ENCODE measurements at places on chromosomes 13 and 19.

DNA sequence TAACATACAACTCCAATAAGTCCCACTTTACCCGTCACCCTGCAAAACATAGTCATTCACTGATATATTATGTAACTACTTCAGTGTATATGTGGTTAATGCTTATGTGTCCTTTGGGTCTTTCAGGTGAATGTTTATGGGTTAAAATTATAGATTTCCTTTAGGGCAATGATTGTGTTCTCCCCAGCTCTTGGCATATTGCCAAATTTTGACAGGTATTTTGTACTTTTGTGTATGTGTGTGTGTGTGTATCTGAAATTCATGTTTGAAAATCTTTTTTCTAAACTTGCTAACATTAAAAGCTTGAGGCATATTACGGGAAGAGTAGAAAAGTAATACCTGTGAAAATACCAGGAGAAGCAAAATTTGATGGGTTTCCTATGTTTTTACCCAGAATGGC lies 8.2 kb downstream of the CDK8 start:
- DNase-seq = no peak

DNA sequence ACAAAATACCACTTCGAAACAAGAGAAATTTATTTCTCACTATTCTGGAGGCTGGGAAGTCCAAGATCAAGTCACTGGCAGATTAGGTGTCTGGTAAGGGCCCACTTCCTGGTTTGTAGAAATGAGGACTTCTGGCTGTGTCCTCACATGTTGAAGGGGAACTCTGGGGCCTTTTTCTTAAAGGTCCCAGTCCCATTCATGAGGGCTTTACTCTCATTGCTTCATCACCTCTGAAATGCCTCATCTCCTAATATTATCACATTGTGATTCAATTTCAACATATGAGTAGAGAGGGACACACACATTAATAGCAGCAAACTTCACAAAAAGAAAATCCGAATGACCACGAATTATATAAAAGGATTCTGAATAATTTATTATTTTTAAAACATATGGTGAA lies 21.6 kb upstream of the SIGLEC14 start:
- no peak for DNase-seq

DNA sequence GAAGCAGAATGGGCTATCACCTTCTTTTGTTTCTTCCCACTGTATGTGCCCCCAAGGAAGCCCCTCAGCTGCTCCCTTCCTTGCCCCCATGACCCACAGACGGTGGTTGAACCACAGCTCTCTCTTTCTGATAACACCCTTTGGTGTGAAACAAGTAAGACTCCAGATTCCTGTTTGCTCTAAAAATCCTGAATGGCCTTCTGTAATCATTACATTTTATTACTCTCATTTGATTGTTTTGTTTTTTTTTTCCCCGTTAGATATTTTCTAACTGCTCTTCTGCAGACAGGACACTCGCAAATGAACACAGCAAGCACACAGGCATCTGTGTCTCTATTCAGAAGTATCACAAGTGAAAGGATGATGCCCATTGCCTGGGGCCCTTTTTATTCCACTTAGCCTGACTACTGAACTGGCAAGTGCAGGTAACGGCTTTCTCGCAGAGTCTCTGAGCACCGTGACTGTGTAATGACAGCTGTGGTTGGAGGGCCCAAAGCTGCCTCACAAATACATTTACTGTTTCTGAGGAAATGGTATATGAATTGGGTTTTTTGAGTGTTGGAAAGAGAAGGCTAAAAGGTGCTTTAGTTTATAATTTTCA lies 59.3 kb downstream of the OXGR1 start:
- DNase-seq = no peak

GRCh38 chr13:24076636-24077035 lies 83.9 kb upstream of the SPATA13 start:
- DNase-seq = peak; percentile 75

DNA sequence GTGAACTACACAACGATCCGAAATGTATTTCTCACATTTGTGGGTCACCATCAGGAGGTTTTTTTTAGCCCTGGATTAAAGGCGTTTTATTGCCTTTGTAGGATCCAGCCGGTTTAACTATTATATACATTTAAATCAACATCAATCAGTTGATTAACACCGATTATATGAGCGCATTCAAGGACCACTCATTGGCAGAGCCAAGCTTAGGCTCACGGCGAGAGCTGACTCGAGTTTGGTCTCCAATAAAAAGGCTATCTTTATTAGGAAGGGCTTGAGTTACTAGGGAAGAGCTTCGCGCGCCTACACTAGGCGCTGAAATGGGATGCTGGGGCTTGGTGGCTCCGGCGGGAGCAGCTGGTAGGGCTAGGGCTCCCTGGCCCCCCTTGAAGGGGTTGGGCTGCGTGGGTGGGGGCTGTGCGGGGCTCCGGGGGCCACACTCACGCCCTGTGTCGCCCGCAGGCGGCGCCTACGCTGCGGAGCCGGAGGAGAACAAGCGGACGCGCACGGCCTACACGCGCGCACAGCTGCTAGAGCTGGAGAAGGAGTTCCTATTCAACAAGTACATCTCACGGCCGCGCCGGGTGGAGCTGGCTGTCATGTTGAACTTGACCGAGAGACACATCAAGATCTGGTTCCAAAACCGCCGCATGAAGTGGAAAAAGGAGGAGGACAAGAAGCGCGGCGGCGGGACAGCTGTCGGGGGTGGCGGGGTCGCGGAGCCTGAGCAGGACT lies 4.2 kb downstream of the PDX1 start:
- peak; percentile 78 for DNase-seq

- DNase-seq = no peak
Observed at GRCh38 chr13:112442483-112443090, 66.4 kb downstream of the SPACA7 start.

GRCh38 chr19:23541991-23542390 lies 145.0 kb downstream of the ZNF675 start:
- DNase-seq = no peak

GRCh38 chr13:80571346-80572307 lies 230.7 kb upstream of the SPRY2 start:
- no peak for DNase-seq

DNA sequence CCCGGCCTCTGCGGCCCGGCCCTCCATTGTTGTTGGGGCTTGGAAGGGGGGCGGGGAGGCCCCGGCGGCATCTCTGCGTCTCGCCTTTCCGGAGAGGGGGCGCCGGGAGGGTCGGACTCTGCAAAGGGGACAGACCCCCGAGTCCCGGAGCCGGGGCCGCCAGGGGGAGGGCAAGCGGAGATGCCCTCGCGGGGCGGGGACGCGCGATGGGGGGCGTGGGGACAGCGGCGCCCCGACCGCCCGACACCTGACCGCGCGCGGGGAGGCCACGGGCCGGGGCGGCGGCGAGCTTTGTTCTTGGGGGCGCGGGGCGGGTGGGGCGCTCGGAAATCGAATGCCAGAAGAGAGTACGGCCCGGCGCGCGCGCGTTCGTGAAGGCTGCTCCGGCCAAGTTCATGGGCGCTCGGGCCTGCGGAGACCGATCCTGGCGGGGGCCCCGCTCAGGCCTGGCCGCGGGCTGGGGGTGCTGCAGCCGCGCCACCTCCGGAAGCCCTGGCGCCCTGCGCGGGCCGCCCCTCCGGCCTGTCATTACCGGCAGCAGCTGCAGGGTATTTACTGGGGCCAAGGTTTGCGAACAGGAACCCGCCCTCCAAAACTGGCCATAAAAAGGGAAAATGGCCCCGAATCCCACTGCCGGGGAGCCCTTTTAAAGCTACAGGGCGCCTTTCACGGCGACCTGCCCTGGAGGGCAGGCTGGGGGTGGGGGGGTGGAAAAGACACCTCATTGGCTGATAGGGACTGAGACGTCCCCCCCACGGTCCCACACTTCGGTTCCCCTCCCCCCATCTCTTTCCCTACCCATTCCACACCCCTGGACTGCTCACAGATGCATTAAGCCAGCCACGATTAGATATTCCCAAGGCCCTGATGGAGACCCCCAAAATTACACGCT lies 11.1 kb upstream of the NANOS3 start:
- peak; percentile 41 for DNase-seq

- no peak for DNase-seq
Observed at GRCh38 chr13:111213964-111214726, 99.0 kb downstream of the ARHGEF7 start.

- DNase-seq = no peak
Observed at GRCh38 chr13:46385946-46386345, 1.1 kb downstream of the RUBCNL start.

- no peak for DNase-seq
Observed at GRCh38 chr19:51370230-51370629, 1.4 kb upstream of the CLDND2 start.

DNA sequence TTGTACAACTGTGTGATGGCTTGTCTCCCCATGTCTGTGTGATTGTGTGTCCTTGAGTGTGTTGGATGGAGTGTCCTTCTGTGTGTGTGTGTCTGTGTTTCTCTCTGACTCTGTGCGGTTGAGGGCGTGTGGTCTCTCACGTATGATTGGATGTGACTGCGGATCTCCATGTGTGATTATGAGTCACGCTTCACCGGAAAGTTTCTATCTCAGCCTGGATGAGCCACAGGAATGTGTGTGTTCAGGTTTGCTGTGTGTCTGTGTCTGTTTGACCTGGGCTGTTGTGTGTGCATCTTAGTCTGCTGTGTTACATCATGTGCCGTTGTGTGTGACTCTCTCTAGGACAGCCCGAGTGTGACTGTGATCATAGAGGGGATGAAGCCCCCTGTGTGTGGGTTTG lies 15.5 kb upstream of the ZNF835 start:
- no peak for DNase-seq

DNA sequence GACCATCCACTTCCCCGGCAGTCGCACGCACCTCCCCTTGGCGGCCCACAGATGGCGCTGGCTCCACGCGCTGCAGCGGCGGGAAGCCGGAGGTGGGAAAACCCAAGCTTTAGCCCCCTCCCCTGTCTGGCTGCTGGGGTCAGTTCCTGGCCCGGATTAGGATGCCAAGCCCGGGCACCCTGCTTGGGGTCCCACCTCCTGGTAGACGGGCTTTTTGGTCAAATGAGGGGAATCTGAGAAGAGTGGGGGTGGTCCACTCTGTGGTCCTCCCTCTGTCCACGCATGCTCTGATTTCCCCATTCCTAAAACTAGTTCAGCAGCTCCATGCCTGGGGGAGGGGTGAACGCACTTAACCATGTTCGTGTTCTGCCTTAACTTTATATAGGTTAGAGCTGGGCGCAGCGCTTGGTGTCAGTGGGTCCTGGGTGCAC lies 8.1 kb upstream of the ADGRE2 start:
- no peak for DNase-seq

GRCh38 chr13:88932950-88933349 lies 1261.8 kb downstream of the SLITRK5 start:
- peak; percentile 16 for DNase-seq

- peak; percentile 43 for DNase-seq
Observed at GRCh38 chr19:48994035-48994386, 324 bp downstream of the RUVBL2 start.

GRCh38 chr19:1256646-1257474 lies 8.5 kb downstream of the MIDN start:
- no peak for DNase-seq

DNA sequence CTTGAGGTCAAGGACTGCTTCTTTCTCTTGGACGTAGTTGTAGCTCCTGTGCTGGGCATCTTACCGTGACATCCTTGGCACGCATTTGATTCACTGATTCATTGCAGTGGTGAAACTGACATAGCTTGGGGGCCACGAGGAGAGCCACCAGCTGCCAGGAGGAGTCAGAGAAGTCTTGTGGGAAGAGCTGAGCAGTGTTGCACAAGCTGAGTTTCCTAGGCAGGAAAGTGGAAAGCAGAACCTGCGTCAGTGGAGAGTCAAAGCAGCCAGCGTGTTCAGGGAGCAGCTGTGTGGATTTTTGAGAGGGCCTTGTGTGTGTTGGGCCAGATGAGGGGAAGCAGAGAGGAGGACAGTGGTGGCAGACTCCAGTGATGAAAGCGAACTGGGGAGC lies 5.3 kb upstream of the GPR183 start:
- no peak for DNase-seq

DNA sequence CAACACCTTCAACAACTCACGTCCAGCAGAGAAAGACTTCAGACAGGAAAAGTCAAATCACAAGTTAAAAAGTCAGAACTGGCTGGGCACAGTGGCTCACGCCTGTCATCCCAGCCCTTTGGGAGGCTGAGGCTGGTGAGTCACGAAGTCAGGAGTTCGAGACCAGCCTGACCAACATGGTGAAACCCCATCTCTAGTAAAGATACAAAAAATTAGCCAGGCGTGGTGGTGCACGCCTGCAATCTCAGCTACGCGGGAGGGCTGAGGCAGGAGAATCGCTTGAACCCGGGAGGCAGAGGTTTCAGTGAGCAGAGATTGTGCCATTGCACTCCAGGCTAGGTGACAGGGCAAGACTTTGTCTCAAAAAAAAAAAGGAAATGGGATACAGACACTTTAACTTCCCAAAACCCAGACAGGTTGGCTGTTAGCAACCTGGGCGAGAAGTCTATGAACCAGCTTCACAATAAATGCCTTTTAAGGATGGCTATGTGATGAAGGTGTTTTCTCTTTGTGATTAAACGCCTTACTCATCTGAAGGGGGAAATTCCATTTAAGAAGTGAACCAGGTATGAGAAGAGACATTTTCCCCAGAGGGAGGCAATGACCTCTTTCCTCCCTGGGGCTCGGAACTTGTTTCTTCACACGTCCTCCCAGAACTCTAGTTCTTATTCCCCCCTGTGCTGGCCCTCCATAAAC lies 80.4 kb downstream of the INSR start:
- DNase-seq = no peak

DNA sequence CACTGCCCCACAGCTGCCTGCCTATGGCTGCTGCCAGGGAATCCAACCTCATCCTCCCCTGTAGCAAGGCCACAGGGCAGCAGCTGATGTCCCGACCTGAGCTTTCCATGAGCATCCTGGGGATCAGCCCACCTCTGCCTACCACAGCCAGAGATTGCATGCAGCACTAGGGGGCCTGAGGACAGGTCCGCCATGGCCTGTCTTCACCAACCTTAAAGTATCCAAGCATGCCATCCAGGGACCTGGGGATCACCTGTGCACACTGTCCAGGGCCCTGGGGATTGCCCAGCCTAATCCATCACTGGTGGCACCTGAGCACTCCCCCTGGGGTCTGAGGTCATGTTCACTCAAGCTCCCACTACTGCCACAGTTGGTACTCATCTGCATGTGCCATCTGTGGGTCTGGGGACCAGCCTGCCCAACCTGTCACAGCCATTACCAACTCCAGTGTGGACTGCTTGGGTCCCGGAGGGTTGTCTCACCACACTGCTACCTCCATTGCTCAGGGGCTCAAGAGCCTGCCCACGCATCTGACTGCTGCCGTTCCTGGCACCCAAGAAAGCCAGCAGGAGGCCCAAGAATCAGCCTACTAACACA lies 53.0 kb downstream of the KCTD15 start:
- DNase-seq = no peak

DNA sequence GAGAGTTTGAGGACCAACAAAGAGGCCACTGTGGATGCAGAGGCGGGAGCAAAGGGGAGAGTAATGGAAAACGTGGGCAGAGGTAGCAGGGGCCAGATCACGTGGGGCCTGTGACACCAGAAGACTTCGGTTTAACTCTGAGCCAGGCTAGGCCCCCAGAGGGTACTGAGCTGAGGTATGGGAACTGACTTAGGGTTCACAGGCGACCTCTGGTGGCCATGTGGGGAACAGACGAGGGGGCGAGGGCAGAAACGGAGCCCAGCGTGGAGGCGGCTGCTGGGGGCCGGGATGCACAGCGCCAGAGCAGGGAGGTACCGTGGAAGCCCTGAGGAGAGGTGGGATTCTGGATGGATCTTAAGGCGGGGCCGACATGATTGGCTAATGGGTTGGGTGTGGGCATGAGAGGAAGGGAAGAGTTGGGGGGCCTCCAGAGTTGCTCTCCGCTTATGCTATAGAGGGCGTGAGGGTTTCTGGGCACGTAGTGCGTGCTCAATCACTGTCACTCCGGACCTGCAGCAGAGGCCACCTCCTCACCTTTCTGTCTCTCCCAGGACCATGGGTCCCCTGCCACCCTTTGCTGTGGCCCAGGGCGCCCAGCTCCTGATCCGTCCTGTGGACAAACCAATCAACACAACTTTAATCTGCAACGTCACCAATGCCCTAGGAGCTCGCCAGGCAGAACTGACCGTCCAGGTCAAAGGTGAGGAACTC lies 13.7 kb downstream of the PVR start:
- peak; percentile 68 for DNase-seq
